ENCODE measurements at places on chromosomes 7 and 10. TPM values are rescaled to one million over a fixed set of nuclear protein-coding genes. Genes with fewer than 3 reads are reported as not detected.

Gene LBX1
- total RNA-seq: 1.9 TPM

Gene C1QL3
- 1.9 TPM for total RNA-seq

Gene CRHR2
- 0.89 TPM for total RNA-seq

Gene EBLN1
- total RNA-seq: not detected

Gene P4HA1
- 107 TPM for total RNA-seq

Gene LRRN3
- total RNA-seq: 39.6 TPM

Gene GDF2
- total RNA-seq: not detected

Gene HELLS
- 27.3 TPM for total RNA-seq

- DNase-seq: no peak
Measured at GRCh38 chr10:89889606-89890005, 188.2 kb downstream of the KIF20B start.

GRCh38 chr10:62529396-62529795 is 155.2 kb downstream of the ZNF365 start:
- no peak for DNase-seq

- no peak for DNase-seq
Measured at GRCh38 chr7:24227603-24228359, 56.2 kb upstream of the NPY start.

DNA sequence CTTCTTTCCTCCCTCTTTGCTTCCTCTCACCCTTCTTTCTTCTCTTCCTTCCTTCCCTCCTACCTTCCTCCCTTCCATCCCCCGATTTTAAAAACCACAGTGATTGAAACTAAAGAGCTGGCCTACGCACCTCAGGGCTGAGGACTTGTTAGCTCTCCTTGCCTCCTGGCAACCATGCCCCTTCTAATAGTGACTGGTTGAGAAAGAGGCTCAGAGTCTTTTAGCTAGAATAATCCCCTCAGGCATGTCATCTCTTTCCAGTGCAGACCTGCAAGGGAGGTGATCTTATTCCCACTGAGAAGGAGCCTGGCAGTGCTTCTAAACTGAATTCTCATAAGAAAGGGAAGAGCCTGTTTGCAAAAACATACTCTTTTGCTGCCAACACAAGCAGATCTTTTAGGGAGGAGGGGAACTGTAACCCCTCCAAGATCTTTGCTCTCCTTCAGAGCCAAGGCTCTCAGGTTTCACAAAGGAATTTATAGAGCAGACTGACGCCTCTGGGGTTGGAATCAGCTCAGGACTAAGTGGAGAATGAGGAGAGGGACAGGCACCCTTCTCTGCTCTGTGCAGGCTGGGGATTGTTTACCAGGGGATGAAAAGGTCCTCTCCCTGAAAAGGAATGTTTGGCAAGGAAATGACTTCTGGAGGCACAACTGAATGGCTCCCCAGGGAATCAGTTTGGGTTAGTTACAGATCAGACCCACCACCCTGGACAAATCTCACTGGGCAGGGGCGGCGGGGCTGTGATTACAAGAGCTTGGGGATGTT is 9.4 kb upstream of the ANKRD1 start:
- peak; percentile 32 for DNase-seq

DNA sequence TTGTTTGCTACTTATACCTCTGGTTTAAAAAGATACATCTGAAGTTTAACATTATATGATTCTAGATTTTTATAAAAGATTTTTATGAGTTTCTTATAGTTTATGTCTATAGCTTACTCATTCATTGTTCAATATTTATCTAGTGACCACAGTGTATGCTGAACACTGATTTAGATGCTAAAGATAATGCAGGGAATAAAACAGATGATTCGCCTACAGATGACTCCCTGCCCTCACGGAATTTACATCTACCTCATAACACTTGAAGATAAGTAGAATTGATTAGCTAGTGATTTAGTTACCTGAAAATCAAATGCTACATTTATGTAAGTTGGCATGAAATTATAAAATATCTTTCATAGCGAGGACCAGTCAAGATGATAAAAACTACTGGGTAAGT is 105.8 kb downstream of the HIPK2 start:
- no peak for DNase-seq

DNA sequence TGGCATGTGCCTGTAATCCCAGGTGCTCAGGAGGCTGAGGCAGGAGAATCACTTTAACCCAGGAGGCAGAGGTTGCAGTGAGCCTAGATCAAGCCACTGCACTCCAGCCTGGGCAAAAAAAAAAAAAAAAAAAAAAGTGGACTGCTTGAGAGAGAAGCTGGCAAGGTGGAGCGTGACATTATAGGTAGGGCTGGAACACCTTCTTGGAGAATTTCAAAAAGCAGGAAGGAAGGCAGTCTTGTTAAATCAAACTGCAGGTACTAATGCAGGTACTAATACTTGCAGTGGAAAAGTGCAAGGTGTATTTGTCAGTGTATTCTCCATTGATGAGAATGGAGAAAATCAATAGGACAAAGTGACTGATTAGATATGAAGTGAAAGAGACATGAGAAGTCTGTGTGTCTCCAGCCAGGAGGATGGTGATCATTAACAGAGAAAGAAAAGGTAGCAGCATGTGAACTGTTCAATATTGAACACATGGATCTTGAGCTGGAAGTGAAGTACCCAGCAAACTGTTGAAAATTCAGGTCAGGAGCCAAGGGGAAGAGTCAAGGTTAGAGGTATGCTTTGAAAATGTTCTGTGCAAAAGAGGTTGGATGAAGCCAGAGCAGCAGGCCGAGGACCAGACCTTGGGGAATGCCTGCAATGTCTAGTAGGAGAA is 12.6 kb upstream of the SLC16A12 start:
- no peak for DNase-seq

GRCh38 chr10:86827639-86828038 is 71.2 kb downstream of the BMPR1A start:
- DNase-seq: no peak

DNA sequence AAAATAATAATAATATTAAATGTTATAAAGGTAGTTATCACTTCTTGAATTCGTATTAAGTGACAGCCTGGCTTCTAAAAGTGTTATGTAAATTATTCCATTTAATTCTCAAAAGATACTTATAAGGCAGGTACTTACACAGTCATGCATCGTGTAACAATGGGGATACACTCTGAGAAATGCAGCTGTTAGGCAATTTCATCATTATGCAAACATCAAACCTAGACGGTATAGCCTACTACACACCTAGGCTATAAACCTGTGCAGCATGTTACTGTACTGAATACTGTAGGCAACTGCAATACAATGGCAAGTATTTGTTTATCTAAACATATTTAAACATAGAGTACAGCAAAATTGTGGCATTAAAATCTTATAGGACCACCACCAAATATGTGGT is 1.5 kb downstream of the IFIT1 start:
- no peak for DNase-seq

DNA sequence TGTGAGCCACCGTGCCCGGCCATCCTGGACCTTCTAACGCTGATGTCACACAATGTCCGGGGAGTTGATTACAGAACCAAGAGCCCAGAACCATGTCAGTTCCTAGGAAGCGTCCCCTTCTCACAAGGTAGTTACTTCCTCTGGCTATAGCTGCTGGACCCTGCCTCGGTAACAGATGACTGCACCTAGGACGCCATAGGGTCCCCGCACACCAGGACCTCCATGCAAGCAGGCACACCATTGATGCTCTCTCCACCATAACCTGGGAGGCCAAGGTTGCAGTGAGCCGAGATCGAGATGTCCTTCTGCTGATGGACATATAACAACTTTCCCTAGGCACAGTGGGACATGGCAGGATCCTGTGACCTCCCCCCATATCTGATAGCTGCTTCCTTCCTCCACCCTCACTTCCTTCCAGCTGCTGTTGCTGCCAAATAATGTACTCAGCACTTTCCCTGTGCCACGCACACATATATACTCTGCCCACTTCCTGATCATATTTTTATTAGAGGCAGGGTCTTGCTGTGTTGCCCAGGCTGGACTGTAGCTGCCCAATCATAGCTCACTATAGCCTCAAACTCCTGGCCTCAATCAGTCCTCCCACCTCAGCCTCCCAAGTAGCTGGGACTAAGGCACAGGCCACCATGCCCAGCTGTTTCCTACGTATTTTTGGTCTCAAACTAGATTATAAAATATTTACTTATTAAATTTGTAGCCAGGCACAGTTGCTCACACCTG is 3.5 kb upstream of the SNX8 start:
- no peak for DNase-seq

DNA sequence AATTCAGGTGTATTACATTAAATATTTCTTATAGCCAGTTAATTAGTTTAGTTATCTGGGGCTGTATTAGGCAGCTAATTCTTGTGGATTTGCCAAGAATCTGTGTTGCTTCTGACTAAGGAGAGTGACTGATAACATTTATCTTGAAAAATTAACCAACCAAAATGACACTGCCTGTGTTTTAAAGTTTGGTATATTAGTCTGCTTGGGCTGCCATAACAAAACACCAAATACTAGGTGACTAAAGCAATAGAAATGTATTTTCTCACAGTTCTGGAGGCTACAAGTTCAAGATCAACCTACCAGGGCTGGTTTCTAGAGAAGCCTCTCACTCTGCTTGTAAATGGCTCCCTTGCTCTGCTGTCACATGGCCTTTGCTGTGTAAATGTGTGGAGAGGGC is 12.9 kb downstream of the EXOC4 start:
- no peak for DNase-seq

- no peak for DNase-seq
Measured at GRCh38 chr7:54878339-54878738, 119.3 kb upstream of the SEC61G start.

- DNase-seq: no peak
Measured at GRCh38 chr7:97858221-97858620, 14.0 kb downstream of the ASNS start.

GRCh38 chr10:241451-241850 is 106.2 kb downstream of the ZMYND11 start:
- peak; percentile 87 for DNase-seq

DNA sequence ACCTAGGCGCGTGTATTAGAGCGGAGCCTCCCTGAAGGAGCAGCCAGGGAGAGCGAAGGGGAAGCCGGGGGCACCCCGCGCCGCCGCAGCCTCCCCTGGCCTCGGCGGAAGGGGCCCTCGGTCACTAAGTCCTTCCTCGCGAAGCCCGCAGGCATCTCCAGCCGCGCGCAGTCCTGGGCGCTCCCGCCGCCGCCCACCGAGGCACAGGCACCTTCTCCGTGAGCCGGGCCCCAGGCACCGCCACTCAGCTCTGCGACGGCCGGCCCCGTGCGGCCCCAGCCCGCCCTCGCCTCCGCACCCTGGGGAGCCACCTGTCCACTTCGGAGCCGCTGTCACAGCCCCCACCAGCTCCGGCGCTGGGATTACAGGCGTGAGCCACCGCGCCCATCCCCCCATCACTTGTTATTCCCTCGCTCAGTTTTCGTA is 80.8 kb downstream of the ZNF467 start:
- no peak for DNase-seq

DNA sequence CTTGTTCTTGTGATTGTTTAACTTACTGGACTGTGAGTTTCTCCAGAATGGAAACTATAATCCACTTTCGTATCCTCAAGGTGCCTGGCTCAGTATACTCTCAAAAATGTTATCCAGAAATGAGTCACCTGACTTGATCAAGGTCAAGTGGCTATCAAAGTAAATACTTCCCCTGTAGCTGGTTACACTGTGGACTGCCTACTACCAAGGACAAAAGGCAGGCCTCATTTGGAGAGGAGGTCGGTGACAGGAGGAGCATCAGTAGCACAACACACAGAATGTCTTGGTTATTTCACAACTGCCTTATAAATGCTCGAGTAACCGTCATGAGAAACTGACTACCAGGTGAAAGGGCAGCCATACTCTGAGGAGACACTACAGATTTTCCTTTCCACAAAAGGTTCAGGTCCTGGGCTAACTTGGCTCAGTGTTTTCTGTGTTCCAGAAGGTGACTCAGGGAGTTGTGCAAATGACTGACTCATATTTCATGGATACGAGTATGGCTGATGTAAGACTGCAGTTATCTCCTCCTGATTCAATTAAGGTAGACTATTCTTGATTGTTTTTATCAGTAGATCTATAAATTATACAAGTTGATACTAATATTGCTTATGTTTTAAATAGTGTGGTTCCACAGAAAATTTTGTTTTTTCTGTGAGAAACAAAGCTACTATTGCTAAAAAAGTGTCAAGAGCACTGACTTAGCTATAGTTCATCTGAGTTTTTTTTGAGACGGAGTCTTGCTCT is 4.2 kb upstream of the CCNY start:
- DNase-seq: no peak

DNA sequence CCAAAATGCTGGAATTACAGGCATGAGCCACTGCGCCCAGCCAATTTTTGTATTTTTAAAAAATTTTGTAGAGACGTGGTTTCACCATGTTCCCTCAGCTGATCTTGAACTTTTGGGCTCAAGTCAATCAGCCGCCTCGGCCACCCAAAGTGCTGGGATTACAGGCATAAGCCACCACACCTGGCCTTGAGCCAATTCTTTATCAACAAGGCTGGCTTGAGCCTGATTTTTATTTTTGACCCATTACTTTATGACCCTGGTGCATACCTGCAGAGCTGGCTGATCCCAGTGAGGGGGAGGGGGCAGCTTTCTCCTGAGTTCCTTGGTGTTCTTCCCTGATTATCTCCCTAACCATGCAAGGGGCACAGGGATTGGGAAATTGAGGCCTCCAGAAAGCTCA is 15.8 kb upstream of the CPA1 start:
- no peak for DNase-seq

- no peak for DNase-seq
Measured at GRCh38 chr7:132270517-132270916, 305.8 kb downstream of the PLXNA4 start.

GRCh38 chr7:50812841-50813475 is 30.3 kb upstream of the GRB10 start:
- DNase-seq: no peak

DNA sequence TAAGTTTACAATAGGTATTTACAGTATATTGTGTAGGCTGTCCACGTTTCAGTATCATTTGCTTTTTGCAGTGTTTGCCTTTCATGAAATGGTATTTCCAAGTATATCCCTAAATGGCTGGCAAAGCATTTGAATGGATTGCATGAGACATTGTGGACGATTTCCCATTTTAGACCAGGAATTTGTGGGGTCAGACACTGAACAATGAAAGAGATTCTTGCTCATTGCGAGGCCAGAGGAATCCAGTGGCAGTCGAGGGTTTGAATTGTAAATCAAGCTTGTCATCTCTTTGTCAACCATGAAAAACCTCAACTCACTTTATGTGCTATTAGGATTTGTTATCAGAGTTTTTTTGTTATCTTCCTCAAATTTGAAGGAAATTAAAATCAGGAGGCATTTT is 70.8 kb downstream of the CREB5 start:
- DNase-seq: no peak

- DNase-seq: no peak
Measured at GRCh38 chr7:117810642-117811512, 62.4 kb downstream of the CTTNBP2 start.

- DNase-seq: no peak
Measured at GRCh38 chr10:117074621-117075020, 63.4 kb downstream of the VAX1 start.

- no peak for DNase-seq
Measured at GRCh38 chr10:34570887-34571286, 244.2 kb downstream of the PARD3 start.

GRCh38 chr7:124898531-124898930 is 31.1 kb downstream of the POT1 start:
- no peak for DNase-seq

GRCh38 chr10:88991899-88992320 is 1.3 kb downstream of the FAS start:
- DNase-seq: no peak
